ENCODE measurements at places on chromosomes 13 and 19.

- DNase-seq, result no peak
Observed at GRCh38 chr13:106905380-106906162, 337.6 kb upstream of the ARGLU1 start.

GRCh38 chr19:48746110-48746509 is 599 bp downstream of the IZUMO1 start:
- DNase-seq, result no peak

- DNase-seq, result no peak
Observed at GRCh38 chr19:2846180-2846894, 5.1 kb downstream of the ZNF555 start.

DNA sequence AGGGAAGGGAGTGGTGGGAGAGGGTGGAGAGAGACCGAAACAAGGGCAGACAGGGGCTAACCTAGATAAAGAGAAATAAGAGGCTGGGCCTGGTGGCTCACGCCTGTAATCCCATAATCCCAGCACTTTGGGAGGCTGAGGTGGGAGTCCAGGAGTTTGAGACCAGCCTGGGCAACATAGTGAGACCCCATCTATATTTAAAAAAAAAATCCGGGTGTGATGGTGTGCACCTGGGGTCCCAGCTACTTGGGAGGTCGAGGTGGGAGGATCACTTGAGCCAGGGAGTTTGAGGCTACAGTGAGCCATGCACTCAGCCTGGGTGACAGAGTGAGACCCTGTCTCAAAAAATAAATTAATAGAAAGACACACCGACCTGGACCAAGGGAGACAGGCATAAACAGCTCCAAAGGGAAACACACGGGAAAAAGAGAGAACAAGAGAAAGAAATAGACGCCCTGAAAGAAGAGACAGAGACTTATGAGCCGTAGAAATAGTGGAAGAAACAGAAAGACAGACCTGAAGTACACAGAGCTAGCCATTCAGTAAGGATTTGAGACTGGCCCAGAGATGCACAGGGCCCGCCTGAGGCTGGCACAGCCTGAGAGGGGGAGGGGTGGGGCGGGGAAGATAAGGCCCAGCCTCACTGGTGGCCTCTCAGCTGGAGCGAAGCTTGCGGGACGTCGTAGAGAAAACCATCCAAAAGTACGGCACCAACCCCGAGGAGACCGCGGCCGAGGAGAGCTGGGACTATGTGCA is 2.2 kb downstream of the CD37 start:
- no peak for DNase-seq

DNA sequence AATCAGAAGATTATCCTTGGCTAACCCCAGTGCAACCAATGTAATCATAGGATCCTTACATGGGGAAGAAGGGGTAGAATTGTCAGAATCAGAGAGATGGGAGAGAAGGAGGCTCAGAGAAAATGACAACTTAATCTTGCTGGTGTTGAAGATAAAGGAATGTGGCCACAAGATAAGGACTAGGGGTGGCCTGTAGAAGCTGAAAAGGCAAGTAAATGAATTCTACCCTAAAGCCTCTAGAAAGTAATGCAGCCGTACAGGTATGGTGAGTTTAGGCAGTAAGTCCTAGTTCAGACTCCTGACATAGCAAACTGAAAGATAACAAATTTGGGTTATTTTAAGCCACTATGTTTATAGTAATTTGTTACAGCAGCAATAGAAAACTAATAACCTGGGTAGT is 718.5 kb downstream of the SLITRK6 start:
- no peak for DNase-seq

- peak; percentile 52 for DNase-seq
Observed at GRCh38 chr19:41264581-41265394, 616 bp downstream of the HNRNPUL1 start.

- peak; percentile 33 for DNase-seq
Observed at GRCh38 chr13:21557995-21558394, 46.0 kb downstream of the MICU2 start.

DNA sequence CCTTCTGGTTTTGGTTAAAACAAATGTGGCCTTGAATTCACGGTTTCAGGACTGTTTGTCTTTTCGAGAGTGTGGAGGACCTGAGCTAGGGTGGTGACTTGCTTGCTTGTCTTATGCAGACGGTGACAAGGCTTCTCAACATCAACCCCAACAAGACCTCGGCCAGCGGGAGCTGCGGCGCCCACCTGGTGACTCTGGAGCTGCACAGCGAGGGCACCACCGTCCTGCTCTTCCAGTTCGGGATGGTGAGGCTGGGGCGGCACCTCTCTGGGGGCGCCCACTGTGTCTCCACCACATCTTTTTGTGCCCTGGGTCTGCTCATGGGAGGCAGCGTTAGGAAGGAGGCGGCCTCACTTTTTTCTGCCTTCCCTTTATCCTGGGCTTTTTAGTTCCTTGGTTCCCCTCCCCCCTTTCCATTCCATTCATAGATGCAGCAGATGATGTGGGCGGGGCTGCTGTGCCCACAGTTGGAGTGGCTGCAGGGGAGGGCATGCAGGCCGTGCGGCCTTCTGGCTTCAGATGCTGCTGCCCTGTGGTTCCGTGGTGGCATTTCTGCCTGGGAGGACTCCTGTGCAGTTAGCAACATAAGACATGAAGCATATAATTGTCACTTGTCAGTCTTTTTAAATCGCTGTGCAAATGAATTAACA is 23.3 kb downstream of the LAMP1 start:
- DNase-seq, result no peak

DNA sequence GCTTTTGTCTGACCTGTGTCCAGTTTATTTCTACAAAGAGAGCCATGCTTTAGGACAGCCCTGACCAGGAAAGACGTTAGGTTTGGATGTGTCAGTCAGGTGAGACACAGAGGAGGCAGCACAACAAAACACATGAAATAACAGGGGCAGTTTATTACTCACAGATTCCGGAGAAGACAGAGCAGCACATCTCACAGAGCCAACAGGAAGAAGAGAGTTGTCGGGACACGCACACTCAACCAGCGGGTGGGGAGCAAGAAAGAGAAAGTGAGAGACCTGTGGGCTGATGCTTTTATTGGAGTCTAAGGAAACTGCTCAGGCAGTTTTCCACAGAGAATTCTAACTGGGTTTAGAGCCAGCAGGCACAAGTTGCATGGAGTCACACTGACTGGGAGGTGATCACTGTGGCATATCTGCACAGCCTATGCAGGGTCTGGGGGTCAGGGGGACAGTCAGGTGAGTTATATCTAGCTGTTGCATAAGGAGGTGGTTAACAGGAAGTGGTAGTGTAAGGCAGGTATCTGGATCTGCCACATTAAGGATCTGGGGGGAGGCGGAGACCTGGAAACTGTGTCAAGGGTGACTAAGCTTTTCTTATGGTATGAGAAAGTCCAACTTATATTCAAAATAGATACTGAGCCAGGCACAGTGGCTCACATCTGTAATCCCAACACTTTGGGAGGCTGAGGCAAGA is 24.1 kb upstream of the CEACAM20 start:
- no peak for DNase-seq

DNA sequence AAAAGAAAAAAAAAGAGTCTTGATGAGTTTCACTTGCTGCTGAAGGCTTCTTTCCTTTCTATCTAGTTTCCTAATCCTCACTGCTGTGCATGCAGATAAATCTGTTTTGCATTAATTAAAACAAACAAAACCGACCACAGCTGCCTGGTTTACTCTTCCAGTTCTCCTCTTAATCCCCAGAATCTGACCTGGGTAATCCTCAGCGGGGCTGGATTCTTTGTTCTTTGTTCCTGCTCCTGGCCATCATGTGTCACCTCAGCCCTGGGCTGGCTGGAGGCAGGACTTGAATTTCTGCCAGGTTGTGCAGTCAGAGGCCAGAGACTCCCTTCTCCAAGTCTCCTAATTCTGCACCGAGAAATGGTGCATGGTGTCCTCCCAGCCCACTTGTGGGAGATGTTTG is 52.2 kb upstream of the CYP4F8 start:
- peak; percentile 19 for DNase-seq

GRCh38 chr19:16076154-16076957 is at the start of gene TPM4:
TPM4 (plus strand) TSS chr19:16076495; CDS start chr19:16076566, 71 bp downstream.
- DNase-seq, result peak; percentile 94

DNA sequence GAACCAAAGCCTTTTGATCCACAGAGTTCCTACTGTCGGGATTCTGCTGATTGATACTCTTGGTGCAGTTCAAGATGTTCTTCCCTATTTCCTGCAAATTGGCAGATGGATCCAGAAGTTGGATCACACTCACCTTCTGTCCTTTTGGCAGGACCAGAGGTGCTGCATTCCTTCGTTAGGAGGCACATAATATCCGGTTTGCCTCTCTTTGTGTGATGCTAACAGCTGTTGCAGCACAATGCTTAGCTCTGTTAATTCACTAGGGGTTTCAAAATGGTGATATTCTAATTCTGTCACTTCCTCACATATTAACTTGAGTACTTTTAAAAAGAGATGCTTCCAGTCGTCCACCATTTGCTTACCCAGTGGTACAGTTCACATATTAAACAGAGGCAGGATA is 15.2 kb upstream of the CHST8 start:
- no peak for DNase-seq

DNA sequence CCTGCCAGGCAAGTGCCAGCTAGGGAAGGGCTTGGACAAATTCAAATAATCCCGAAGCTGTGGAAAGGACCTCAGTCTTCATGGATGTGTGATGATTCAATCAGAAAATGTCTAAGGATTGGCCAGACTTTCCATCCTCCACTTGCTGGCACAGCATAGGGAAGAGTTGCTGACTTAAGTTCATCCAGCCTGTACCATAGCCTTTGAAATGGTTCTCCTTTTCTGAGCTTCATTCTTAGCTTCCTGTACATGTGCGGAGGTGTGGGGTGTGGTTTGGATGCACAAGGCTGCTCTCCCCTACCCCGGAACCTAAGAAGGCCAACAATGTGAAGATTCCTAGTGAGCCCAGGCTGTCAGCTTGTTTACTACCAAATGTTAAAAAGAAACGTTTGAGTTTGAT is 959 bp upstream of the IGFL3 start:
- no peak for DNase-seq

DNA sequence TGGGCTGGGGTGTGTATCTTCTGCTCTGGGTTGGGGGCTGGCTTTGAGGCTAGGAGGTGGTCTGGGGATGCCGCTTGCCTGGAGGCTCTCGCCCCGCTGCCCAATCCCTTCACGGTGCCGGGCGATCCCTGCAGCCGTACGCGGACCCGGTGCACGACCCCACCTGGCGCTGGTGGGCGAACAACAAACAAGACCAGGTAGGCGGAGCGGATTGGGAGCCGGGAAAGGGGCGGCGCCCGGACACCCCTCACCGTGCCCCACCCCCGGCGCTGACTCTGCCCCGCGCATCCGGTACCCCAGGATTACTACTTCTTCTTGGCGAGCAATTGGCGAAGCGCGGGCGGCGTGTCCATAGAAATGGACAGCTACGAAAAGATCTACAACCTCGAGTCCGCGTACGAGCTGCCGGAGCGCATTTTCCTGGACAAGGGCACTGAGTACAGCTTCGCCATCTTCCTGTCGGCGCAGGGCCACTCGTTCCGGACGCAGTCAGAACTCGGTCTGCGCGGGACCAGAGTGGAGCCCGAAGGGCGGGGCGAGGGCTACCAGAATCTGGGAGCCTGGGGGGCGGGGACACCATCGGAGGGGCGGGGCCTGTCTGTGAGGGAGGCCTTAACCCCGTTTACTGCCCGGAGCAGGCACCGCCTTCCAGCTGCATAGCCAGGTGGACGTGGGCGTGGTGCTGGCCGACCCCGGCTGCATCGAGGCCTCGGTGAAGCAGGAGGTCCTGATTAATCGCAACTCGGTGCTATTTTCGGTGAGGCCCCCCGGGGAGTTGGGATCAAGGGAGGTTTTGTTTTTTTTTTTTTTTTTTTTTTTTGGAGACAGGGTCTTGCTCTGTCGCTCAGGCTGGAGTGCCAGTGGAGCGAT is 12.1 kb upstream of the PSMD8 start:
- DNase-seq, result peak; percentile 90

GRCh38 chr13:84126671-84127171 is 244.4 kb upstream of the SLITRK1 start:
- no peak for DNase-seq

DNA sequence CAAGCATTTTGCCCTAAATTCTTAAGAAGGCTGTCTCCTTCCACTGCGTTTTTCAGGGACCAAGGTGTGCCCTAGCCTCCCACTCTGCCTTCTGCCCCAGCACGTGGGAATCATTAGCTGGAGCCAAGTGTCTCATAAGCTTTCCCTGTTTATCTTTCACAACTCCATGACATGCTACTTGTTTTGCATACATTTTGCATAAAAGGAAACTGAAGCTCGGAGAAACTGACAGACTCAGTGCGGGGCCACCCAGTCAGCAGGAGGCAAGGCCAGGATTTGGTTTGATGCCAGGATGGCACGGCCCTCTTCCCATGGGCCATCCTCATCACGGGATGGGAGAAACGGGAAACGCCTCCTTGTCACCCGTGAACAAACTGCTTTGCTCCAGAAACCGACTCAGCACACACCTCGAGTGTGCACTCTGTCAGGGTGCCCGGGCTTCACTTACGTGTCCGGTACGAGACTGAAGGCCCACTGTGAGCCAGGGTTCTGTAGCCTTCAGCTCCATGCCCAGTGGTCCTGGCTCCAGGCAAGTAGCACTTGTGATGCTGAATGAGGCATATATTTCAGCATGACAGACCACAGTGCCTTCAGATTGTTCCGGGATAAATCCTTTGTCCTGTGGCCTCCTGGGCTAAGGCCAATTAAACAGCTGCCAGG is 9.6 kb downstream of the CEBPA start:
- DNase-seq, result peak; percentile 43

GRCh38 chr19:18441804-18442788 is 4.2 kb upstream of the ISYNA1 start:
- no peak for DNase-seq

DNA sequence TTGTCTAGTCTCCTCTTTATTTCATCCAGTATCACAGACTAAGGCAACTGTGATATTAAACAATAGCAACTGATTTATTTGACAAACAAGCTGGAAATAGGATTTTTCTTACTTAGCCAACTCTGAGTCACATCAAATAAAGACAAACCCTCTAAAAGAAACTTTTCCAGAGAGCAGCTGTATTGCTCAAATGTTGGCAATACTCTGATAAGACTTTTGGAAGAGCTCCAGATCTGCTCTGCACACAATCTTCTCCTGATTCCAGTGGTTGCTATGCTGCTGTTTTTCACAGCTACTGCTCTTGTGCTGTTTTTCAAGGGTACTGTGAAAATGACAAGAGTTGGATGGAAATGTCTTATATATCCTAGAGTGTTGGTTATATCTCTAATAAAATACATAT is 1479.2 kb downstream of the SLITRK5 start:
- no peak for DNase-seq

GRCh38 chr13:89363144-89363543 is 1692.0 kb downstream of the SLITRK5 start:
- no peak for DNase-seq

DNA sequence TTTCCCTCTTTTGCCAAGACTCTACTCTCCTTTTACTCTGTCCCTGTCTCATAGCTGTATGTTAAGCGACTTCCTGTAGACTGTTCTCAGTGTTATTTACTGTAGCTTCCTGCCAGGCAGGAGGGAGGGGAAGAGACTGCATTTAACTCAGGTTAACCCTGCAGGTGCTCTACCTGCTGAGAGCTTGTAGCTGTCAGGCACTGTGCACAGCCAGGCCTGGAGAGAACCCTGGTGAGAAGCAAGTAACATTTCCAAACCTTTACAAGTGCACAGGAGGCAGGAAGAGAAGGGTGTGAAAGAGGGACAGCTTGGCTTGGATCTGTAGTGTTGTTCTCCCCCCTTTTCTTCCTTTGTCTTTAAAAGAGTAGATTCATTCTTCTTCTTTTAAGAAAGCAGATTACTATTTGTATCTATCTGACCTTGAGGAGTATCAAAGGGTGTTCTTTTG is 167.1 kb downstream of the LMO7 start:
- no peak for DNase-seq

All from AG20443 (cell line).